ENCODE measurements at places on chromosomes 3 and 15.

GRCh38 chr3:43693594-43693993 is 2.9 kb downstream of the ABHD5 start:
- no peak for DNase-seq

DNA sequence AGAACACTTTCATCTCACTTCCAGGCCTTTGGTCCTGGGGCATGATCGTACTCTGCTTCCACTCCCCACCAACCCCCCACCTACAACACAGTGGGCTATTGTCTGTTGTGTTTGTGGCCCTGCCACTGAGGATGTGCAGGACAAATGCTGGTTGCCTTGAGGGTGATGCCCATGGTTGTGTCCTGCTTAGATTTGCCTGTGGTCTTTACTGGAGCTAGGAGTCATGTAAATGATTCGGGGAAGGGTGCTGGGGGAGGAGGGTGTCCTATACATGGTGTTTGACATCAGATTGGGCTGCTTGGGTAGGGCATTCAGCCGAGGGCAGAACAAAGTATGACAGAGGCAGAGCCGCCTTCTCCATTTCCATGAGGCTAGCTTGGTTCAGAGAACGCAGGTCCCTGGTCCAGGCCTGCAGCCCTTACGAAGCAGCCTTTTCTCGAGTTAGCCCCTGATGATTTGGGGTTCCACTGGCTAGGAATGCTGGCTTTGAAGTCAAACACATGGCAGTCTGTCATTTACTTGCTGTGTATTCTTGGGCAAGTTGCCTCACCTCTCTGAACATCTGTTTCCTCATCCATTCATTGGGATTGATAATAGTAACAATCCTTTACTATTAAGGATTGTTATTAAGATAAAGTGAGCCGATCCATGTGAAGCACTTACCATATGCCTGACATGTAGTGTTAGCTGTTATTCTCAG is 6.9 kb downstream of the CORO2B start:
- DNase-seq = no peak

DNA sequence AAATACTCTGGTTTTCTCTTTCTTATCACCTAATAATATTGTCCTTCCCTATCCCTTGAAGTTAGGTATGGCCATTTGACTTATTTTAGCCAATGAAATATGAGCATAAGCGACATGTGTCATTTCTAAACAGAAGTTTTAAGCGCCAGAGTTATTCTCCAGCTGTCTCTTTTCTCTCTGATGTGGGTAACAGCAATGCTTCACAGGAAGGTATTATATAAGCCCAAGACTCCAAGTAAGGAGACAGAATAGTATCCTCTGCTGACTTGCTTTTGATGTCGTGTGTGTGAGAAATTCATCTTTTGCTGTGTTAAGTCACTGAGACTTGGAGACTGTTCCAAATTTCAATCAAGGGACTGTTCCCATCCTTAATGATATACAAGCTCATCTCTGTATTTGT is 224.6 kb upstream of the NECTIN3 start:
- no peak for DNase-seq

DNA sequence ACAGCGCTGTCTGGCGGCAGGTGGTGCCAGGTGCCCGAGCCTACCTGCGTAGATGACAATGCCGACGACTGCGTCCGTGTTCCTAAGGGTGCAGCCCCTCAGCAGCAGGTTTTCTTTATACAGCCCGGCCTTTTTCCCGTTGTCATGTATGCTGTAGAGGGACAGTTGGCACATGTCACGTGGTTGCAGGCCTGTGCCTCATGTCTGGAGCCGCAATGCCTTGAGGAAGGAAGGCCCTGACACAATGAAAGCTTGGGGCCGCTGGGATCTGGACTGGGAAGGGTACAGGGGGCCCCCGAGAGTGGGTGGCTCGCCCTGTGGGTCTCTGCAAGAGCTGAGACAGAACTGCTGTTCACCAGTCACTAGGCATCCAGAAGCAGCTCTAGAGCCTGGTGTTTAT is 136.0 kb downstream of the ATP10A start:
- no peak for DNase-seq

DNA sequence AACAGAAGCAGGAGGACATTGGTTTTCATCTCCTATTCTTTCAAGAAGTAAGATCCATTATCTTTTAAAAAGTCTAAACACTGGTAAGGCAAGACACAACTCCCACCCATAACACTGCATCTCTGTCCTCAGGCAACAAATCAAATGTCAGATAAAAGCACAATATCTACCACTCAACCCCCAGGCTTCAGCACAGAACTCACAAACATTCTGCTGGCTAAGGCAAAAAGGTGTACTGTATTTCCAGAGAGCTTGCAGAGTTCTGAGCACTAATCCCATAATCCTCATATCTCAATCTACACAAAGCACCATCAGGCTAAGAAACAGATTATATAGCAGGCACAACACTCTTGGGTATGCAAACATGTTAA is 20.9 kb downstream of the RAF1 start:
- DNase-seq = no peak

GRCh38 chr3:104510131-104510849 is 856.4 kb upstream of the ALCAM start:
- no peak for DNase-seq

DNA sequence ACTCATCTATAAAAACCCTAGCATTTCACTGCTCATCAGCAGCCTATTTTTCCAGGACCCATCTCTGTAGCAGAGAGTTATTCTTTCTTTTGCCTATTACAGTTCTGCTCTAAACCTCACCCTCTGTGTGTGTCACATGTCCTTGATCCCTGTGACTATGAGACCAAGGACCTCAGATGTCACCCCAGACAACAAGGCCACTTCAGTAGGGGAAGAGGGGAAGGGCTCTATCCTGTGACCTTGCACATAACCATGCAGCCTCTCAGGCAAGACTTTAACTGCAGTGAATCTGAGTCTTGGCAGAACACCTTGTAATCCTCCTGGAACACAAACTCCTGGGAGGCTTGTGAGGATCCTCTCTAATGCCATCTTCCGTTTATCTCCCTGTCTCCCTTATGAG is 4.4 kb upstream of the ZNF589 start:
- DNase-seq = no peak

DNA sequence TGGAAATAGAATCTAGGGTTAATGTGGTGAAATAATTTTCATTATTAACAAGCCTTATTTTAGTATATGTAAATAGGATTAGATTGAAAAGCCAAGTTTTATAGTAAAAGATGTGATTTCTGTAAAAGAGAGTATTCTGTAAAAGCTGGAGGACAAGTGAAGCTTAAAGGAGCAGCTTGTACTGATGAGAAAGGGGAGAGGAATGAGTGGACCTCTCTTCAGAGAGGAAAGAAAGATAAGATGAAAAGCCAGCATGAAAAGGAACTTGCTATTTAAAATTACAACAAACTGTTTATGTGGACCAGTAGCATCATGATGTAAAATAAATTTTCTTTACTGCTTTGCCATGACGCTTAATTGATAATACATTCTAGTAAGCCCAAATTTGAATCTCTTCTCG is 18.5 kb downstream of the ALCAM start:
- no peak for DNase-seq

DNA sequence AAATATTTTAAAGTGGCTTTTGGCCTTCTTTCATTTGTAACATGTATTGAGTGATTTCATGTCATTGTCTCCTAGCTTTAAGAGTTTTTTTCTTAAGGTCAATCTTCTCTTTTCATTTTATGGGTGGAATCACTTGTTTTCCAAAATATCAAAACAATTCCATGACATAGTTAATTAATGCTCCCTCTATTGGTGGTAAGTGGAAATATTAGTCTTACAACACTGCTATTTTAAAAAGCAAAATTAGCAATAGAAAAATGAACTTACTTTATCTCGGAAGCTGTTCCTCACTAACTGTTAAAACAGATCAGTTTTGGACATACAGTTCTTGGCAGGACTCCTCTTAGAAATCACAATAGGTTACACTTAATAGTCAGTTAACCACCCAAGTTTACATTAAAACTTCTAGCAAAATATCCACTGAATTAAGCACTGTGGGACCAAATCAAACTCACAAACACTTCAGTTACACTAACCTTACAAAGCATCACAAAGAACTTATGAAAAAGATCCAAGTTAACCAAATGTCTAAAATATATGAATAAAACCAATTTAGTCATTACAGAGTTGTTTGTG is 42.4 kb downstream of the TIGIT start:
- DNase-seq = no peak

Measured in WTC11 (cell line).